Thoracic aorta (tissue), 2 donors: ENCODE measurements at places on chromosomes 11 and 22.

GRCh38 chr11:36600180-36600579, 2.1 kb upstream of the RAG2 start:
- DNase-seq = no peak

GRCh38 chr22:36425977-36426523, 38.3 kb upstream of the MYH9 start:
- DNase-seq = no peak

DNA sequence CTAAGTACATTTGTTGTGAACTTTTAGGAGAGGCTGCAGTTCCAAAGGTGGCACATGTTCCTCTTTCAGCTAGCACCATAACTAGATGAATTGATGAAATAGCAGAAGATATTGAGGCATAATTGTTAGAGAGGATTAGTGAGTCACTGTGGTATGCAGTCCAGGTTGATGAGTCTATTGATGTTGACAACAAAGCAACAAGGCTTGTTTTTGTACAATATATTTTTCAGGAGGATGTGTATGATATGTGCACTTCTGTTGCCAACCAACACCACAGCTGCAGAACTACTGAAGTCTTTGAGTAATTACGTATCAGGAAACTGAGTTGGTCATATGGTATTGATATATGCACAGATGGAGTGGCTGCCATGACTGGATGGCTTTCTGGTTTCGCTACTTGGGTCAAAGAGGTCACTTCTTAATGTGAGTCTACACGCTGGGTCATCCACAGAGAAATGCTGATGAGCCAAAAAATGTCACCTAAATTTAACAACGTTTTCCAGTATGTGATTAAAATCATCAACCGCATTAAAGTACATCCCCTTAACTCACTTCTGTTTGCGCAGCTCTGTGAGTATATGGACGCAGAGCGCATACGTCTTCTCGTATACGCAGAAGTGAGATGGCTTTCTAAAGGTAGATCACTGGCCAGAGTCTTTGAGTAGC, 261.3 kb upstream of the ANO5 start:
- DNase-seq = no peak

DNA sequence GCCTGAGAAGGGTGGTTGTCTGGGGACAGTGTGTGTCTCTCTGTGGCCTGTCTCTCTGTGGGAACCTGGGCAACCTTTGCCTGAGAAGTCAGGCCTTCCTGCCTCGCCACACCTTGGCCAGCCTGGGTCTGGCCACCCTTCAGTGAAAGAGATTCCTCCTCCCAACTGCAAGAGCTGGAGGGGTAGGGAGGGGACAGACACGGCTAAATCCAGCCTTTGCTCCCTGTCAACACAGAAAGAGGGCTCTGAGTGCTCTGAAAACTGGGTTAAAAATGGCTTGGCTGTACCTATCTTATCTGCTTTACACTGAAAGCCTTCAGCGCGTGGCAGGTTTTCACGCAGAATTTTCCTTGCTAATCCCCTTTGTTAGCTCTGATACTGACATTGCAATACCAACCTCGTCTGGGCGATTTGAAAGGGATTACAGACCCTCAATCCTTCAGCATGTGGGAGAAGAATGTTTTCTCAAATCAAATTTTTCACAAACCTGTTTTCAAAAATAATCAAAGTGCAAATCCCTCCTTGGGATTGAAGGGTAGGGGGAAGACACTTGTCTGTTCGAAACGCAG, 163.7 kb downstream of the DSCAML1 start:
- DNase-seq = no peak

DNA sequence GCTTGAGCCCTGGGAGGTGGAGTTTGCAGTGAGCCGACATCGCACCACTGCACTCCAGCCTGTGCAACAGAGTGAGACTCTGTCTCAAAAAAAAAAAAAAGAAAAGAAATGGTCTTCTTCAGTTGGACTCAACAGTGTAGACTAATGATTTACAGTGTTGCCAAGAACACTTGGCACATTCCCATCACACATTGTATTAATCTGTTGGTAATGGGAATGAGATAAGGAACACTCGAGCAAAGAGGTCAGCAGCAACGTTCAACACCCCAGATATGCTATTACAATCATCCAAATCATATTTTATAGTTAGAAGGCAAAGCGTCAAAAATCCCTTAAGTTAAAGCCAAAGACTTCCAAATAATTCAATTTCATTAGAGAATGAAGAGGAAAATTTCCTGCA, 14.5 kb downstream of the CDON start:
- no peak for DNase-seq

- DNase-seq = no peak
Observed at GRCh38 chr22:23058063-23058462, 12.3 kb upstream of the GNAZ start.

DNA sequence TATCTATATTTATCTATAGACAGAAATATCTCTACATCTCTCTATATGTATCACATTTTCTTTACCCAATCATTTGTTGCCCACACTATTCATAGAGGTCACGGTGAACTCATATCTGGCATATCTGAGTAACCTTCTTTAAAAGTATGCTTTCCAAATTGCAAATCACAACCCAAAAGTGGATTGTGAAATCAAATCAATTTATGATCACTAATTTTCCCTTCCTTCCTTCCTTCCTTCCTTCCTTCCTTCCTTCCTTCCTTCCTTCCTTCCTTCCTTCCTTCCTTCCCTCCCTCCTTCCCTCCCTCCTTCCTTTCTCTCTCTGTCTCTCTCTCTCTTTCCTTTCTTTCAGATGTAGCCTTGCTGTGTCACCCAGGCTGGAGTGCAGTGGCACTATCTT, 448.0 kb upstream of the CCDC90B start:
- no peak for DNase-seq

- DNase-seq = no peak
Observed at GRCh38 chr11:83823461-83824025, 537.4 kb upstream of the CCDC90B start.

- DNase-seq = no peak
Observed at GRCh38 chr22:23061471-23062280, 8.6 kb upstream of the GNAZ start.

GRCh38 chr11:10914050-10914449, 56.2 kb upstream of the ZBED5 start:
- DNase-seq = no peak

- DNase-seq = no peak
Observed at GRCh38 chr11:12769834-12770345, 95.7 kb downstream of the TEAD1 start.

- no peak for DNase-seq
Observed at GRCh38 chr11:69442807-69443137, 38.7 kb upstream of the LINC01488 start.

GRCh38 chr11:66340596-66341501, 4.1 kb downstream of the BRMS1 start:
- no peak for DNase-seq
